ENCODE measurements at places on chromosomes 6 and 20.

GRCh38 chr6:113299531-113299930 lies 557.6 kb upstream of the MARCKS start:
- DNase-seq = no peak

- DNase-seq = no peak
Observed at GRCh38 chr20:313948-314347, 11.4 kb upstream of the SOX12 start.

DNA sequence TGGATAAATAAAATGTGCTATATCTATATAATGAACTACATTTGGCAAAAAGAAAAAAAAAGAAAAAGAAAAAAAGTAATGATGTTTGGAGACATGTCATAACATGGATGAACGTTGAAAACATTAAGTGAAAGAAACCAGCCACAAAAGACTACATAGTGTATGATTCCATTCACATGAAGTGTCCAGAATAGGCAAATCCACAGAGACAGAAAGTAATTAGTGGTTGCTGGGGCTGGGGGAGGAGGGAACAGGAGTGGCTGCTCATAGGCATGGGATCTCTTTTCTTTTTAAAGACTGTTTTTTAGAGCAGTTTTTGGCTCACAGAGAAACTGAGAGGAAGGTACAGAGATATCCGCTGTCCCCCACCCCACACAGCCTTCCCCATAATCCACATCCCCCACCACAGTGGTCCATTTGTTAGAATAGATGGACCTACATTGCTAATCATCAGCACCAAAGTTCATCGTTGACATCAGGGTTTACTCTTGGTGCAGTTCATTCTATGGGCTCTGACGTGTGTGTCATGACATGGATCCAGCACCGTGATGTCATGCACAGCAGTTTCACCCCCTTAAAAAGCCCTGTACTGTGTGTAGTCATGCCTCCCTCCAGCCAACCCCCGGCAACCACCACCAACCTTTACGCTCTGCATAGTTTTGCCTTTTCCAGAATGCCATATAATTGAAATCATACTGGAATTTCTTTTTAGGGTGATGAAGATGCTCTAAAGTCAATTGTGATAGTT lies 240.9 kb upstream of the RREB1 start:
- DNase-seq = no peak

- DNase-seq = no peak
Observed at GRCh38 chr6:169963581-169964297, 212.3 kb downstream of the ERMARD start.

DNA sequence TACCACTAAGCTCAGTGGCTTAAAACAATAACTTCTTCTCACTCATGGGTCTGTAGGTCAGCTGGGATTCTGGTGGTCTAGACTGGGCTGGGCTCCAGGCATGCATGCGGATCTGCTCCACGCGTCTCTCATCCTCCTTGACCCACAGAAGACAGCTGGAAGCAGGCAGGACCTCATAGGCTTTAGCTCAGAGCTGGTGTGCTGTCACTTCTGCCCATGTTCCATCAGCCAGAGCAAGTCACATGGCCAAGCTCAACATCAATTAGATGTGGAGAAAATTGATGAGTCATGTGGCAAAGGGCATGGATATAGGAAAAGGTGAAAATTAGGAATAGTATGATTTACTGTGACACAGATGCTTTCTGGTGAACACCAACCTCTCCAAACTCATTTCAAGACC lies 57.4 kb upstream of the PSMF1 start:
- DNase-seq = no peak

GRCh38 chr6:13065581-13065980 lies 262.8 kb downstream of the TBC1D7 start:
- no peak for DNase-seq
